Adipocyte (in vitro differentiated cells): ENCODE measurements at places on chromosomes 5 and 9.

GRCh38 chr5:10839916-10840599, 79.0 kb upstream of the DAP start:
- DNase-seq, result no peak

GRCh38 chr5:128815201-128815600, 150.1 kb upstream of the SLC27A6 start:
- no peak for DNase-seq

DNA sequence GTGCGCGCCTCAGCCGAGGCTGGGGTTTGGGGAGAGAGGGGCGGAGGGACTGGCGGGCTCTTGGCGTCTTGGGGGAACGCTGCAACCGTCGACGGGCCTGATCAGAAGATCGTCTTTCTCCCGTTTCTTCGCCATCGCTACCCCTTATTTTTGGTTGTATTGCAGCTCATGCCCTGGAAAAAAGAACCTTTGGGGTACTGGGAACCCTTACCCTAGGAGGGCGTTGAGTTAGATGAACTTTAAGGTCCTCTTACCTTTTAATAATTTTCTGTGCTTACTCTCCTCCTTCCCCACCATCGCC, 719 bp downstream of the PAIP2 start:
- DNase-seq, result no peak

GRCh38 chr9:17986595-17986994, 407.7 kb downstream of the SH3GL2 start:
- DNase-seq, result no peak

DNA sequence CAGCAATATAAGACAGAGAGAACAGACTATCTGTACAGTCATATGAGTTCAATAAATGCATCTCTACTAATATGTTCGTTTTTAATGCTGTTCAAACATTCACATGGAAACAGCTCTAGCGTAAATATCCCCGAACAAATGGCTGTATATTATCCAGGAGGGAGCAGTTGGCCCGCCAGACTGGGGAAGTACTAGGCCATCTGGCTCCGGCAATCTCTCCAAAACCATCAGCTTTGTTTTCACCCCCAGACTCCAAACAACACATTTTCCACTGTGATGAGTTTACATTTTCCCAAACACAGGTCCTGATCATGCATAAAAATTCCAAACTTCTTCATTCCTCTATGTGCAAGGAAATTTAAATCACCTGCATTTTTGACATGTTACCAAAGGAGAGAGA, 8.7 kb downstream of the EBF1 start:
- DNase-seq, result no peak

DNA sequence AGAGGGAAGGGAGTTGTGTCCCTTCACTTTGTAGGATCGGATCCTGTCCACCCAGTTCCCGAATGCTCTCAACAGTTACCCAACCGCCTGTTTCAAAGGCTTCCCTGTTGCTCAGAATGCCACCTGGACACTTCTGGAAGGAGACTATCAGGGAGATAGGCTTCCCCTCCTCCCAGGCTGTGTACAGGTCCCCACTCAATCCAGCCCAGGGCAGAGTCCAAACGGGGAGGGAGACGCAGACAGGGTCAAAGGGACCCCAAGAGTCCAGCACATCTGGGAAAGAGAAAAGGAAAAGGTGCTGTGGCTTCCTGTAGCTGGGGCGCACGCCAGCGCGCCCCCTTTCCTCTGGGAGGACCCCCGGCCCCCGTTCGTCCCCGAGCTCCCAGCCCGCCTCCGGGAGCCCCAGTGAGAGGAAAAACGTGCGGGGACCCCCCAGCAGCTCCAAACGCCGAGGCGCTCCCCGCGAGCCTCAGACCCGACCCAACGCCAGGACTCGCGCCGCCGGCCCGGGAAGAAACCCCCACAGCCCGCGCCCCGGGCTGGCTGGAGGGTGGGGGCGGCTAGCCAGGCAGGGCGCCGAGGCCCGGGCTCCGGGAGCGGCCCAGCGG, 640 bp downstream of the SURF4 start:
- DNase-seq, result peak; percentile 71

GRCh38 chr9:107090218-107090617, 192.9 kb upstream of the RAD23B start:
- no peak for DNase-seq

DNA sequence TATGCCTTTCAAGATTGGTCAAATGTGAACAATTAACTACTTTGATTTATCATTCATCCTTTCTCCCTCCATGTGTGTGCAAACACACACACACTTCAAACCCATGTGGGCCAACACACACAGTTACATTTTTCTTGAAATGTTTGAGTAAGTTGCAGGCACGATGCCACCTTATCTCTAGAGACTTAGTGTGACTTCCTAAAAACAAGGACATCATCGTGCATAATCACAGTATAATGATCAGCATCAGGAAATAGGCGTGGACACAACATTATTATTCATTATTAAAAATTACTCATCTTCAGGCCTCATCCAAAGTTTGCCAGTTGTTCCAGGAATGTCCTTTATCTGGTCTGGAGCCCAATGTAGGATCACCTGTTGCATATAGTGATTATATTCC, 209.5 kb downstream of the GNA14 start:
- DNase-seq, result no peak

DNA sequence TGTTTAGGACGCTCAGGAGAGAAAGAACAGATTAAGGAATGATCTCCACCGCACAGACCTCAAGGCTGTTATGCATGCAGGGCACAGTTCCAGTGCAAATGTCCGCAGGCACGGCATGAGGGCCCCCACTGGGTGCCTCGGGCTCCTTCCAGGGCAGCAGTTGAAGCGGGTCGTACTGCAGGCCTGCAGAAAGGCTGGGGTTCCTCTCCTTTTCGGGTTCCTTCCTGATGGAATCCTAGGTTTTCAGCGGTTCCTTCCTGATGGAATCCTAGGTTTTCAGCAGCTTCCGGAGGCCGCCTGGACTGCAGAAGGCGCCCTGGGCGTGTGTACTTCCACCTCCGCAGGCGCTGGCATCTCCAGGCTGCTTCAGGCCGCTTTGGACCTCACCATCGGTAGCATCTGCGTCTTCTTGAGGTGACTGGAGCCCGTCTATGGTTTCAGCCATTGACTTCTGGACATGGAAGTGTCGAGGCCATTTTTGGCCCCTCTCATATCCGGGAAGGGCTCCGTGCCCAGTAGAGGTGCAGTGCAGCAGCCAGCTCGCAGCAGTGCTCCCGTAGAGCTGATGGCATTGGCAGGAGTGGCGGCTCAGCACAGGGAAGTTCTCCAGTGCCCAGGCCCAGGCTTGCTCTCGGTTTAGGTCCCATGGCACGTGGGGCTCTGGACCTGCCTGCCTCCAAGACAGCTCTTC, 5.6 kb upstream of the MGAT4B start:
- no peak for DNase-seq

DNA sequence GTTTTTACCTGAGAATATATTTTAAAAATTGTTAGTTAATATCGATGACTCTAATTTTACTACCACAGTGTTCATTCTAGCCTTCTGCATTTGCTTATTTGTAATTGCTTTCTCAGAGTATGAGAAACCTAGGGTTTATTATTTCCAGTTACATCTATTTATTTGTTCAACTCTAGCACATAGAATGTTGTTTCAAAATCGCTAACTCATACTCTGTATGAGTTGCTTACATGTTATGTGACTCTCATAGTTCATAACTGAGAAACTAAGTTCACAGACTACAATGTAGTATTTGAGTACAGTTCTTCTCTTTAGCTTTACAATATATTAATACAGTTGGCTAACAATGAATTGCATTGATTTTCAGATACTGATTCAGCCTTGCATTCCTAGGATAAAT, 103.2 kb downstream of the MACROH2A1 start:
- DNase-seq, result peak; percentile 63

DNA sequence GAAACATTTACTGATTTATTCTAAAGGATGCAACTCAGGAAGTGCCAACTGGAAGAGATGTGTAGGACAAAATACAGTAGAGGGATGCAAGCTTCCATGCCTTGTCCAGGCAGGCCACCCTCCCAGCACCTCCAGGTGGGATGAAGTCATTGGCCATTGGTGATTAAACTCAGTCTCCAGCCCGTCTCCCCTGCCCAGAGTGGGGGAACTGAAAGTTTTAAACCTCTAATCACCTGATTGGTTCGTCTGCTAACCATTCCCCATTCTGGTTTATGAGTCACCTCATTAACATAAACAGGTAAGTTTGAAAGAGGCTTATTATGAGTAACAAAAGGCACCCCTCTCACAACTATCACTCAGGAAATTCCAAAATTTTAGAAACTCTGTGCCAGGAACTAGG, 8.1 kb downstream of the TNFAIP8 start:
- DNase-seq, result no peak

DNA sequence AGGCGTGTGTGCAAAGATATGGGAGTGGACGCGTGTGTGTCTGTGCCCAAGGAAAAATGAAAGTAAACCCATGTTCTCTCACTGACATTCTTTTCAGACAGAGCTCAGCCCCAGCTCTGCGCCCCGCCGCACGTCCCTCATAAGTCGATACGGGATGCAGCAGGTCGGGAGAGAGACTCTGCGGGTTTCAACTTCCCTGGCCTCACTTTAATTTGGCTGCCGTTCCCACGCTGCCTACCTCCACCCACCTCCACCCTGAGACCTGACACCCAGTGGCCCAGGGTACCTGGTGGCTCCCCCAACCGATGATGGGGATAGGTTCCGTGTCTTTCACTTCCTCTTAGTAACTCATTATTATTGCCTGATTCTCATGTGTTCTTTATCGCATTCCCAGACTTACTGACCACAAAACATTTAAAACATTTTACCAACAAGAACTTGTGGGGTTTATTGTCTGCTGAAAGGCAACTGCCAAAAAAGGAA, 19.4 kb downstream of the LHX2 start:
- peak; percentile 24 for DNase-seq

DNA sequence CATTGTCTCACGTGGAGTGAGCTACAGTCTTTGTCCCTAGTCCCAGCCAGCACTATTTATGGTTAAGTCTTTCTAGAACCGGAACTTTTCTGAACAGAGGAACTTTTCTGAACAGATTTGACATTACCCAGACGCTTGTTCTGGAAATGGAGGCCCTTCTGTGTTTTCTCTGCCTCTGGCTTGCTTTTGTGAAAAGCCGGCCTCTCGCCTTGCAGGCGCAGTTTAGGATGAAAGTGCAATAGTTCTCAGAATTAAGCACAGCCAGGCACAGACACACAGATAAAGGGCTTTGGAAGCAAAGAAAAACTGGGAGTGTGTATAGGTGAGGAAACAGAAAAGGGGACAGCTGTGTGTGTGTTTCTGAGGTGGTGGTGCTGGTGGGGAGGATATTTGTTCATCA, 5.9 kb downstream of the GDNF start:
- DNase-seq, result no peak

GRCh38 chr9:130244548-130245165, 20.9 kb upstream of the HMCN2 start:
- DNase-seq, result no peak

DNA sequence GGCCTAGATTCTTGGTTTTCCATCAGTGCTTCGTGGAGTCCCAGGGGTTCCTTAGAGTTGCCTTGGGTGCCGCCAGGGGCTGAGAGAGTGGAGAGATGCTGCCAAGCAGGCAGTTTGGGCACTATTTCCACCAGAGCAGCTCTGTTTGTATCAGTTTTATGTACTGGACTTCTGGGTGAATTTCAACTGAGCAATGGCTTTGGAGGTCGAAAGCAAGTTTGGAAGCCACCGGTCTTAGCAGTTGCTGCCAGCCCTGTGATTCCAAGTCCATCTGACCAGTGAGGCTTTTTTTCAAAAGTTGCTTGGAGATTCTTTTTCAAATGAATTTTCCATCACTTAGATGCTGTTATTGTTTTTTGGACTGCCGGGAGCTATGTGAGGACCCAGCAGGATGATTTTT, 68.5 kb downstream of the ANGPTL2 start:
- DNase-seq, result no peak

GRCh38 chr5:72133212-72133990, 26.1 kb downstream of the MAP1B start:
- no peak for DNase-seq

- peak; percentile 24 for DNase-seq
Observed at GRCh38 chr5:148828511-148829247, 2.3 kb downstream of the ADRB2 start.

DNA sequence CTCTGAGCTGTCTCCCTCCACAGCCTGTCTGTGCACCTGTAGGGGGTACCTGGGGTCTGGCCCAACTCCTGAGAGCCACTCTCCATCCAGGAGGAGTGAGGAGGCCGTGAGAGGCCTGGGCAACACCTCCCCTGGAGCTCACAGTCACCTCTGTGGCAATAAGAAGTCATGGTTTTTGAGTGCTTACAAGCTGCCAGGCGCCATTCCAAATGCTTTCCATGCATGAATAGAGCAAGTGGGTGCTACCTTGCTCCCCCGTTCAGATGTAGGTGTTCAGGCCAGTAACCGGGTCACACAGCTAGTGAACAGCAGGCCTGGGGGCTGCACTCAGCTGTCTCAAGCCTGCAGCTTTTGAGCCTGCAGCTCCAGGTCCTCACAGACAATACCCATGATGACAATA, 30.6 kb downstream of the CORO2A start:
- DNase-seq, result no peak

DNA sequence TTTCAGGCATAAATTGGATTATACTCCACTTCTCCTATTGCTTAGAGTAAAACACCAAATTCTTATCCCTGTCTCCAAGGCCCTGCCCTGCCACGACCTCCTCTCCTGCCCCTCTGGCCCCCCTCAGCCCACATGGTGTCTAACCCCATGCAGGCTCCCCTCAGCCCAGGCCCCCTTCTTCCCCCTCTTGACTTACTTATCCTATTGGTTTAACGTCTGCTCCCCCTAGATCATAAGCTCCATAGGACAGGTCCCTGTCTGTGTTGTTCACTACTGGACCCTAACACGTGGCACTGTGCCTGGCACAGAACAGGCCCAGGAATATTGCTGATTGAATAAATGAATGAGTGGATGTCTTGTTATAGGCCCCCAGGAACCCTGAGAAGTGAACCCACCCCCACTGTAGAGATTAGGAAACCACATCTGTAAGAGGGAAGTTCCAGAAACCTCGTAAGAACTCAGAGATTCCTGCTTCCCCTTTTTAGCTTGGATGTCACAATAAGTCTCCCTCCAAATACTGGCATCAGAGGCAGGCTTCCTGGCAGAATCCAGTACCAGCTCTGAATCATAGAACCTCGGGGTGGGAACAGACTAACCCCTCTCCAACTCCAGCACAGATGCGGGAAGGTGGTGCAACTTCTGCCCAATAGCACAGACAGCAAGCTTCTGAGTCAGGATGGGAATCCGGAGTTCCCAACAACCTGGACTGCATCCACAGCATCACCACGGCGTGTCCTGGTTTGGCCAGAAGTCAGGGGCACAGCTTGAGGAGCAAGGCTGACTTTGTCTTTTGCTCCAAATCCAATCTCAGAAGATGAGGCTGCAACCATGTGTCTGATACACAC, 31.5 kb downstream of the HRH2 start:
- peak; percentile 10 for DNase-seq

GRCh38 chr9:134779640-134780039, 101.0 kb upstream of the FCN2 start:
- DNase-seq, result no peak

- peak; percentile 54 for DNase-seq
Observed at GRCh38 chr5:138793575-138793974, 40.4 kb downstream of the CTNNA1 start.
